Fibroblast of skin of right quadriceps (primary cell): ENCODE measurements at places on chromosomes 16 and 17.

GRCh38 chr16:8929086-8929748 is 34.5 kb downstream of the USP7 start:
- no peak for DNase-seq

DNA sequence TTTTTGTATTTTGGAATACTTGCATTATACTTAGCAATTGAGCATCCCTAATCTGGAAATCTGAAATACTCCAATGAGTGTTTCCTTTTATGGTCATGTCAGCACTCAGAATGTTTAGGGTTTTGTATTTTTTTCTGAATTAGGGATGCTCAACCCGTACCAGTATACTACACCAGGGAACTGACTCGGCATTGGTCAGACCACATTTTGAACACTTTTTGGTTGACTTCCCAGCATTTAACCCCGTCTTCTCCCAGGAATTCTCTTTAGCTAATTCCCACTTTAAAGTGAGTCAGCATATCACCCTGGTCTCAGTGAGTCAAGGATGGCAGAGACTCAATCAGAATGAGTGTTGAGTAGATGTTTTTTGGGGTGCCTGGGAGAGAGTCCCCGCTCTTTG is 177.9 kb downstream of the SPECC1 start:
- DNase-seq, result peak; percentile 49

DNA sequence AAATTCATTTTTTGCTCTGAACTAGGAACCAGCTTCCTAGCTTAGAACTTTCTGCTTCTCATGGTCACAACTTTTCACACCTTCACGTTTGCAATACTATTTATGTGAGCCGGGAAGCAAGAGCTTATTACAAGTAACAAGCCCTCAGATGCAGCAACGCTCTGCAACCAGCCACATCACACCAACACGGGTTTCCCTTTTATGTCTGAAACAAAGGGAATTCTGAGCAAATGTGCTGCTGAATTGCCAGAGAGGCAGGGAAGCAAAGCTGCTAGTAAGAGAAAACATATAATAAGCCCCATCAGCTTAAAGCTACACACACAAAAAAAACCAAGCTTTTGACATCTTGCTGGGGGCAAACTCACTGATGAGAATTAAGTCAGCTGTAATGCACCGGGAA is 122.2 kb downstream of the SLC39A11 start:
- DNase-seq, result no peak

- DNase-seq, result peak; percentile 92
These were observed 14.7 kb downstream of the C1QTNF1 start for GRCh38 chr17:79038545-79039135.

DNA sequence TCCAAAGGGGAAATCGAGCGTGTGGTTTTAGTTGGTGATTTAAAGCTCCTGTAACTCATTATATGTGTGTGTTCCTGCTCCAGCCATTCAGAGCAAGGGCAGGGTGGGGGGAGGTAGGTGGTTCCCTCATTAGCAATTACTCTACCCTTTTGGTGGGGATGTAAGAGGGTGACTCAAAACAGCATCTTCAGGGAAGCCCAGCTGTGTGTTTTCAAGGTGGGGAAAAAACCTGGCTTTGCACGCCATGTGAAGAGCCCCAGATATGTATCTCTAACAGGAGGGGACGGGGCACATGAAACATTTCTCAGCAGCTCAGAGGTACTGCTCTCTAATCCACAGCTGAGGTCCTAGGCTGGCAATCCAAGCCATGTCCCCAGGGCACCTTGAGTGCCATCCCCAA is 241.3 kb upstream of the ZFHX3 start:
- DNase-seq, result no peak

DNA sequence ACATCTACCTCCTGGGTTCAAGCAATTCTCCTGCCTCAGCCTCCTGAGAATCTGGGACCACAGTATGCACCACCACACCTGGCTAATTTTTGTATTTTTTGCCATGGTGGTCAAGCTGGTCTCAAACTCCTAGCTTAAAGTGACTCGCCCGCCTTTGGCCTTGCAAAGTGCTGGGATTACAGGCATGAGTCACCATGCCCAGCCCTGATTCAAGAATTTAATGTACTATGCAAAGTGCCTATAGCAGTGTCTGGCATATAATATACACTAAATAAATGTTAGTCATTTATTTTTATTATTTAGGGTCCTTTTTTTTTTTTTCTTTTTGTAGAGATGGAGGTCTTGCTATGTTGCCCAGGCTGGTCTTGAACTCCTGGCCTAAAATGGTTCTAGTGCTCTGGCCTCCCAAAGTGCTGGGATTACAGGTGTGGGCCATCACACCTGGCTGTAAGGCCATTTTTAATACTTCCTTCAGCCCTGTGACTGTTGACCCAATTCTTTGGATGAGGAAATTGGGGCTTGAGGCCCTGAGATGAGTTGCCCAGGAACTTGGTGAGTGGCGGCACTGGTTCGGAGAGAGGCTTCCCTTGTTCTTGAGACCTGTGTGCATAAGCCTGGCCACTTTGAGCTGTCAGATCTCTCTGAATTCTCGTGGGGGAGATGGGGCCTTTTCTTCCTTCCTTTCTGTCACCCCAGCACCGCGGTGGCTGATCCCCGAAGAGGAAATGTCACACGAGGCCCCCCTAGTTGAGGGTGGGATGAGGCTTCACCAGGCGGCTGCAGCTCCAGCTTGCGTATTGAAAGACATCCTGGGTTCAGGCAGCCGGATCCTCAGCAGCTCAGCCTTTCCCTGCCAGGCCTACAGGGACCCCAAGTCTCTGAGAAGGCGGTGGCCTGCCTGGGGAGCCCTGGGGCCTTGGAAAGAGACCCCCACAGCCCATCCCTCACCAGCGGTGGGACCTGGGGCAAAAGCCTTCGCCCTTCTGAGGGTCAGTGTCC is 38.7 kb downstream of the LAT start:
- no peak for DNase-seq

GRCh38 chr16:18855196-18855595 is 53.8 kb upstream of the ARL6IP1 start:
- DNase-seq, result no peak

DNA sequence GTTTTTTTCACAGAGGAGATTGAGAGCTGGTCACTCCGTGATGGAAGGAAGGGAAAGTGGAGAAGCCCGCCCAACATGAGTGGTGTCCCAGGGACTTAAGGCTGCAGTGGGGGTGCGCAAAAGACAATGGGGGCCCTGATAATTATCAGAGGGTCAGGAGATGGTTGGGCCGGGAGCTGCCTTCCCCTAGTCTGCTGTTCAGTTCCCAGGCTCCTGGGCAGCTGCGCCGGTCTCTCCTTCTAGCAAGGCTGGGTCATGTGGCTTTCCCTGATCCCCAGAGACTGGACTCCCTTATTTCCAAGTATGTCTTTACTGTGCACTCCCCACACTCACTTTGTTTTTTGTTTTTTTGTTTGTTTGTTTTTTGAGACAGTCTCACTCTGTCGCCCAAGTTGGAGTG is 16.2 kb downstream of the CYGB start:
- DNase-seq, result no peak

DNA sequence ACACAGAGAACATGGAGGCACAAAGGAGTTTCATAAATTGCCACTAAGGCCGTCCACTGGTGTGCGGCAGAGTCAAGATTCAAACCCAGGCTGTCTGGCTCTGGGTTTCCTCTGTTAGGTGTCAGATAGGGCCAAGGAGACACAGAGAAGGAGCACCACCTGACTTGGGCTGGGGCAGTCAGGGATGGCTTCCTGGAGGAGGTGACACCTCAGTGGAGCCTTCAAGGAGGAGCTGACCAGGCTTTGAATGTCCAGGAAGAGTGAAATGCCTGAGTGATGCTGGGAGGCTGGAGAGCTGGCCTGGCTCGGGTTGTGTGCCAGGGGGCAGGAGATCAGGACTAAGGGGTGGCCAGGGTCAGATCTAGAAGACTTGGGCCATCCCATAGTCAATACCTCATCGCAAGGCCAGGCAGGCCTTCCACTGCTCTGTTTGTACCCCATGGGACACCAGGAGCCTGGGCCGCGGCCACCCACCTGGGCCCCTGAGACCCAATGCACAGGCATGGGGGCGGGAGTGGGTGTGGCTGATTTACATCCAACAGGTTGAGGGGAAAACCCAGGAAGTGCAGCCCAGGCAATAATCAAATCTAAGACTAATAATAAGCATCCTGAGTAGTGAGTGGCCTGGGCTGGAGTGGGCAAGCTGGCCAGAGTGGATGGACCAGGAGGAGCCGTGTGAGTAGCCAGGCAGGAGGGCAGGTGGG is 73.7 kb downstream of the USP22 start:
- no peak for DNase-seq

GRCh38 chr16:12422233-12422632 is 381.5 kb downstream of the CPPED1 start:
- DNase-seq, result peak; percentile 10

- DNase-seq, result peak; percentile 78
These were observed 13.3 kb downstream of the JUP start for GRCh38 chr17:41773190-41773588.

DNA sequence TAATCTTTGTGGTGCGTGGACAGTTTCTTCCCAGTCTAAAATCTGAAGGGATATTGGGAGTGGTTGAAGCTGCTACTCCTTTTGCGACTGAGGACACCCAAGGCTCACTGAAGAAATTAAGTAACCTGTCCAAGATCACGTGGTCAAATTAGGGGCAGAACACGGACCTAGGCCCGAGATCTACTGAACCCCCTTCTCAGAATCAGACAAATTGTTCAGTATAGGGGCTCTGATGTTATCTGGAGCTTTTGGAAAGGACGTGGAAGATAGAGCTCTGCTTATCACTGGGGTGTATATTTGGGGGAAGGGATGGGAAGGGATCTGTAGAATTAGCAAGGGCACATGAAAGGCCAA is 857 bp downstream of the TANGO6 start:
- DNase-seq, result no peak

DNA sequence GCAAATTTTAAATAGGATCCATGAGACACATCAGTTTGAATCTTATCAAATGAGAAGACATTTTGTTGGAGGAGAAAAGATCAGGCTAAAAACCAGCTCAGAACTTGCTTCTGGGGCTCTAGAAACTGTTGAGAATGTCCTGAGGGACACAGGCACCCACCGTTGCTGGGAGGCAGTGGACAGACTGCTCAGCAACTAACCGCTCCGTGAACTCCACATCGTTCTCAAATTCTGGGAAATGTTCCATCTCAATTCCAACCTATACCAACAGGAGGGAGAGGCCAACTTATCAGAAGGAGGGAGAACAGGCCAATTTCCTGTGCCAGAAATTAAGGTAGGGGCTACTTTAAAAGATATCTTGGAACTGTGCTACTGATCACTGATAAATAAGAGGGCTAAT is 8.3 kb downstream of the TAT start:
- no peak for DNase-seq

- DNase-seq, result no peak
These were observed 130.6 kb upstream of the TOX3 start for GRCh38 chr16:52677501-52677900.

- DNase-seq, result peak; percentile 86
These were observed 11.9 kb upstream of the SP6 start for GRCh38 chr17:47862621-47863440.

GRCh38 chr17:79932451-79933306 is 93.4 kb upstream of the CBX4 start:
- DNase-seq, result no peak

GRCh38 chr16:64830653-64831052 is 291.2 kb downstream of the CDH11 start:
- DNase-seq, result peak; percentile 44

GRCh38 chr17:74769856-74770497 is 6.2 kb downstream of the NAT9 start:
- no peak for DNase-seq

- DNase-seq, result no peak
These were observed 1.5 kb upstream of the NTN3 start for GRCh38 chr16:2469399-2470233.

DNA sequence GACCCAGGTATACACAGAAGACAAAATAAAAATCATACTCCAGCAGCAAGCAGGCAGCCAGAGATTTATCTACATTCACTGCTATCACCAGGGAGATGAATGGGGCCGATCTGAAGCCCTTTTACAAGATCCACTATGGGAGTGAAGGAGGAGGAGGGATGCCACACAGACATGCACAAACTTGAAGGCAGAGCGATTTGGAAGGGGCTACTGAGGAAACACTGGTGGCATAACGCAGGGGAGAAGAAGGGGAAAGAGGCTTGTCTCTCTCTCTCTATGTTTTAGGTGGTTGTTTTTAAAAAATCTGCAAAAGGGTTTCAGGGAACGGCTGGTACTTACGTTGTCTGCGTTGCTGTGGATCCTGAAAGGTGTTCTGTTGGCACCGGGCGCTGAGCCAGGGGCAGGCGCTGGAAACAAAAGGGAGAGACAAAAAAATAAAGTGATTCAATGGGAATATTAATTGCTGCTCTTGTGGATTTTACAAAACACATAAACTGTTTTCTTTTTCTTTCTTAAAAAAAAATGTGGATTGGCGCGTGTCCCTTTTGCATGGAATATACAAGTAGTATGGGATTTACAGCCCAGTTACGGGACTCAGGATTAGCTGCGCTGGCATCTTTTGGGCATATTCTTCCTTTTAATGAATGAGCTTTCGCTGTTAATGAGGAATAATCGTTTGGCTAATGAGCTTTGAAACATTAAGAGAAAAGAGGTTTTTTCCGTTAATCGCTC is 255.3 kb upstream of the PMFBP1 start:
- DNase-seq, result no peak

DNA sequence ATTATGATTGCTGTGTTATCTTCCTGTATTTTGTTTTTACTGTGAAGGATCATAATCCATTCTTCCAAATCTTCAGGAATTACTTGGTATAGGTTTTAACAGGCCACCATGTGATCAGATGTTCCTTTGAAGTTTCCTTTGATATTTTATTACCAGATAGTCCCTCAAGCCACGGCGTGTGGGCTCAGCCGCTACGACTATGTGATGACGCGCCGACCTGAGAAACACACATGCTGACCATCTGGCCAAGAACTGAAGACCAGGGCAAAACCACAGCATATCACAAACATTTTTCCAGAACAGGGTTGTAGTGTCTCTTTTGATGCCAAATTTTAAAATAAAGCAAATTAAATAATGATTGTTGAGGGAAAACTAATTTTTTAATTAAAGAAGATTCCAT is 47.3 kb downstream of the ZCCHC14 start:
- DNase-seq, result peak; percentile 70

DNA sequence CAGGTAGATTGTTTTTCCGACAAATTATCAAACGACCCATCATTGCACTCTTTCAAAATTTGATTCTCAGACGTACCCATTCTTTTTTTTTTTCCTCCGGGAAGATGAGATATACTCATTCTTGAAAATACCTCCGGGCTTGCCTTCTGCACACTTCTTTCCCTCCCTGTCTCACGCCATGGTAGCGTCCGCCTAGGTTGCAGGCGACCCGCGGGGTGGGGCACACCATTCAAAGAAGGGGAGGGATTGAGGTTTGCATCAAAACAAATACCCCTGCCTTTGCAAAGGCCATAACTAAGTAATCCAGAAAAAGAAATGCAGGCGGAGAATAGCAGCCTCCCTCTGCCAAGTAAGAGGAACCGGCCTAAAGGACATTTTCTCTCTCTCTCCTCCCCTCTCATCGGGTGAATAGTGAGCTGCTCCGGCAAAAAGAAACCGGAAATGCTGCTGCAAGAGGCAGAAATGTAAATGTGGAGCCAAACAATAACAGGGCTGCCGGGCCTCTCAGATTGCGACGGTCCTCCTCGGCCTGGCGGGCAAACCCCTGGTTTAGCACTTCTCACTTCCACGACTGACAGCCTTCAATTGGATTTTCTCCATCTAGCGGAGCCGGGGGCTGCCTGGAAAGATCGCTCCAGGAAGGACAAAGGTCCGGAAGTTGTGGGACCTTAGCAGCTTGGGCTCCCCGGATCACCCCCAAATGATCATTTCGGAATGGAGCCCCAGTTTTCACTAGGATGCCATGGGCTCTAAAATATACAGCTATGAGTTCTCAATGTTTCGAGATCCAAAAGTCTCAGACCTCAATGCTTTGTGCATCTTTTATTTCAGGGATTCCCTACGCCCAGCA is 843 bp downstream of the TP53 start:
- peak; percentile 90 for DNase-seq
